Astrocyte (in vitro differentiated cells and primary cell): ENCODE measurements at places on chromosomes 6 and 20. TPM values are rescaled to one million over a fixed set of nuclear protein-coding genes. Genes with fewer than 3 reads are reported as not detected.

DNA sequence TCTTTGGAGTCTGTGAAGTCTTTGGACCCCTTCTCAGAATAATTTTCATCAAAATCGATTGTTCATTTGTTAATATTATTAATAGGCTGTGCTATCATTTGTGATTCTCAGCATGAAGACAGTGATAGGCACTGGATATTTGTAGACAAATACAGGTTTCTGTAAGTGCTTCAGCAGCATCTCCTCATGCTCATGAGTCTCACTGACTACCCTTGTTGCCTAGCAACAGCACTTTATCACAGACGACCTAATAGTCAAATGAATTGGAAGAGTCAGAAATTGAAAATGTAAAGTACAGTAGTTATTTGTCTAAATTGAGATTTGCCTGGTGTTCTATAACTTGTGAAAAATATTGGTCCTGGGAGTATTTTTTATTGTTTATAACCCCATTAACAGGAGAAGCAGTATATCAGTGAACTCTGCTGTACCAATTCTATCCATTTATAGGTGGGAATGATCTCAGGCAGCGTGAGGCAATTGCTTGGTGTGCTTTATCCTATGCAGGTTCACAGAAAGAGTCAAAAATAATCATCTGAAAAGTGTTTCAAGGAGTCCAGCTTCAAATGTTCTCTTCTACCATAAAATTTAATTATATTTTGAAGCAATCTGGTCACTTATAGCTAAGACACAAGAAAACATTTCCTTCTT lies 684.6 kb downstream of the RFPL4B start:
- no peaks in the 10 kb centered on the region for H3K27me3 ChIP-seq
- H3K4me3 ChIP-seq, result no peak overlapping the region
- no peaks in the 10 kb centered on the region for H3K4me1 ChIP-seq
- no peak overlapping the region for H3K27ac ChIP-seq
- no peaks in the 10 kb centered on the region for H3K36me3 ChIP-seq

DNA sequence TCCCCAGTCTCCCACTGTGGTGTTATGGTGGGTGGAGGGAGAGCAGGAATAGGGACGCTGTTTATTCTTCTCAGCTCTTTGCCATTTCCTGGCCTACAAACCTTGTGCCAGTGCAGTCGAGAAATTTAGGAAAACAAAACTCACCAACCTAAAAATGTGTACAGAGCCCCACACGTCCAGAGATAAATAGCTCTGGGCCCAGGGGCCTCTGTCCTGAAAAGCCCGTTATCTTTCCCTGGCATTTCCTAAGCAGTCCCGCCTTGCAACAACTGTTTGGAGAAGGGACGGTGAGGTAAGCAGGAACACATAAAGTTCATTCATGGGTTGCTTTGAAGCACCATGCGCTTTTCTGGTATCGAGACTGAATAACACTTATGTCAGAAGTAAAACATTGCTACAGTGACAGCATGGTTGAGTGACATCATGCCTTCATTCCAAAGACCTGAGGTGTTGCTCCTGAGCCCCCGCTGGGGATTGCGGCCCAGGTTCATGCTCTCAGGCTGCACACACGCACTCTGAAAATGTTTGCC lies 80.1 kb upstream of the NXT1 start:
- H3K4me3 ChIP-seq, result no peak overlapping the region
- no peaks in the 10 kb centered on the region for H3K36me3 ChIP-seq
- no peaks in the 10 kb centered on the region for H3K27me3 ChIP-seq
- peaks cover 13% of the 10 kb centered on the region for H3K4me1 ChIP-seq
- peak overlapping the region; percentile 87 for H3K27ac ChIP-seq

CDSN gene
- total RNA-seq, result 0.22 and 0.27 TPM in 2 replicates

GRCh38 chr6:37182736-37183590 lies 13.0 kb downstream of the PIM1 start:
- H3K27ac ChIP-seq, result no peak overlapping the region
- no peaks in the 10 kb centered on the region for H3K36me3 ChIP-seq
- H3K27me3 ChIP-seq, result no peaks in the 10 kb centered on the region
- no peak overlapping the region for H3K4me3 ChIP-seq
- DNase-seq, result no peak

GCLC gene
- total RNA-seq, result 26.9 and 31.6 TPM in 2 replicates
